ENCODE measurements at places on chromosomes 16 and 17. TPM values are rescaled to one million over a fixed set of nuclear protein-coding genes. Genes with fewer than 3 reads are reported as not detected.

Gene CTF1
- 0.26 TPM for total RNA-seq

Gene KRTAP1-5
- not detected for total RNA-seq

Gene SOX15
- 1.1 TPM for total RNA-seq

Gene ZACN
- total RNA-seq: not detected

Gene CPPED1
- 7.6 TPM for total RNA-seq

Gene TMEM92
- not detected for total RNA-seq

Gene SDR42E1
- total RNA-seq: 8.1 TPM

Gene CAVIN1
- total RNA-seq: 0.52 TPM

All from CD4-positive, alpha-beta memory T cell (primary cell).